Endodermal cell (in vitro differentiated cells): ENCODE measurements at places on chromosomes 5 and 9.
A peak's percentile ranks its signal among the peaks of the same experiment; 100 is the strongest.

DNA sequence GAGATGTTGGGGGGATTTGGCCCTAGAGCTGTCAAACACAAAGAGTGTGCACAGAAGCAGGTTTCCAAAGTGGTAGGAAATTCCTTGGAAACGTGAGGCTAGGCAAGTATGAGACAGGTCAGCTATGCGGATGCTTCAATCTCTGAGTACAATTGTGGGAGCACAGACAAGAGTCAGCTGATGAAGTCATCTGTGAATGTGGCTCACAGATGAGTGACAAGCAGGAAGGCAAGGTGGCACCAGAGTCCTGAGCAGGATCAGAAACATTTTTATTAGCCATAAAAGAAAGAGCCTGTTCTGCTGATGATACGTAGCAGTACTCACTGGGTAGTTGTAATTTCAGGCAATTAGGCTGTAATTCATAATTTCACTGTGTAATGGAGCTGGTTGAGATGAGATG lies 117.0 kb downstream of the DCP2 start:
- no peak for DNase-seq

DNA sequence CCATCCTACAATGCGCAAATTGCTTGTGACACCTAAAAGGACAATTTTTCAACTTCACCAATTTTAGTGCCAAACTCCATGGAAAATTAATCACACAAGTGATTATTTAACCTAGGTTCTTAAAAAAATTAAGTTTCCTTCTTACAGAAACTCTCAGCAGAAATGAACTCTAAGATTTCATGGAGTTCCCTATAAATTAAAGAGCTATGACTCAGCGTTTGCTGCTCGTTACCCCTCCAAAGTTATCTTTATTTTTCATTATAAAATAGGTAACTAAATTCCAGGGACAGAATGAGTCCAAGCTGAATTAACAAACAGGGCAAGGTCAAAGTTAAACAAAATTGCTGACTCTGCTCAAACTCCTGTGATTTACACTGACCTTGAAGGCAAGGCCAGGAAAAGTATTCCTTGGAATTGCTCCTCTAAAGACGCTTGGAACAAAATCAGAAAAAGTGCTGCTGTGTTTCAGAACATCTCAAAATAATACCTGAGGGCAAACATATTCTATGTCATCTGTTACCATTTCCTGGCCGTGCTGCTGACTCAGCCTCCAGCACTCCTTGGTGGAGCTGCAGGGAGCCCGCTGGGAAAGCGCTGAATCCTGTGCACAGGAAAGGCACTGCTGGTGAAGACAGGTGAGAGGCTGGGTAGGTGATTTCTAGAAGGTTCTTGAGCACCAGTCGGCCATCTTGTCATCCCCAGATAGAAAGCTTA lies 2.5 kb upstream of the CMBL start:
- DNase-seq, result no peak

DNA sequence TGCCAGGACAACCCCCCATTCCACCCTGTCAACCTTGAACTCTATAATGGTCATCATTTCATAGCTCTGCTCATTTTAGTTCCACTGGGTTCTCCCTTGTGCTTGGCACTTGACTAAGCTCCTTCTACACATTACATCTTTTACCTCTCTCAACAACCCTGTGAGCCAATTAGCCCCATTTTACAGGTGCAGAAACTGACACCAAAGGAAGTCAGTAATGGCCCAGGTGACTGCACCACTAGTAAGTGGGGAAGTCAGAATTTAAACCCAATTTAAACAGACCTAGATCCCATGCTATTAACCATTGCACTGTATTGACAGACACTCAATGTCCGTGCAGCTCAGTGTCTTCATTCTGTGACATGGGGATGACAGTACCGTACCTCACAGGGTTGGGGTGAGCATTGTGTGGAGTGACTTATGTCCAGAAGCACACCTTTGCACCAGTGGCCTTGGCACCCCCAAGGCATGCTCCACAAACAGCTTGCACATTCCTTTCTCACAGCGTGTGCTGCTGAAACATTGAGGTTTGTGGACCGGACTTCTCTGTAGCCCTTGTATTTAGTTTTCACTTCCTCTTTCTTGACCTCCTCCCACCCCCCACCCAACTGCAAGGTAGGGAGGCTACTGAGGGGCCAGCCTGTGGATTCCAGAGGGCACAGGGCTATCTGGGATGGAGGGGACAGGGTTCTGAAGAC lies 23.1 kb downstream of the IRF1 start:
- no peak for DNase-seq

DNA sequence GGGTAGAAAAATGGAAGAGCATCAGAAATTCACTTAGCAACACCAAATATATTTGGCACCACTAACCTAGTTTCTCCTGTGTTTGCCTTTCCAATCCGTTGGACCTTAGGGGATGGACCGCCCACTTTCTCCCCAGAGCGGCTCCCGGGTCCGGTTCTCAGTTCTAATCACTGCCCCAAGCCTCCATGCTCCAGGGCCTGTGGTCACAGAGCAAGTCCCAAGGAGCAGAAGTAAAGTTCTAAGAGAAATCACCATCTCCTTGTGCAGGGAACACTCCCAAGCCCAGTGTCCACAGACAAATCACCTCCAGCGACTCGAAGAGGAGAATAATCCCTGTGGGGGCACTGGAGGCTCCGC lies 728 bp upstream of the SLC1A1 start:
- DNase-seq, result peak; percentile 77

GRCh38 chr5:23684103-23684502 lies 176.7 kb downstream of the PRDM9 start:
- DNase-seq, result no peak

GRCh38 chr9:132127888-132128534 lies 33.8 kb upstream of the NTNG2 start:
- no peak for DNase-seq

DNA sequence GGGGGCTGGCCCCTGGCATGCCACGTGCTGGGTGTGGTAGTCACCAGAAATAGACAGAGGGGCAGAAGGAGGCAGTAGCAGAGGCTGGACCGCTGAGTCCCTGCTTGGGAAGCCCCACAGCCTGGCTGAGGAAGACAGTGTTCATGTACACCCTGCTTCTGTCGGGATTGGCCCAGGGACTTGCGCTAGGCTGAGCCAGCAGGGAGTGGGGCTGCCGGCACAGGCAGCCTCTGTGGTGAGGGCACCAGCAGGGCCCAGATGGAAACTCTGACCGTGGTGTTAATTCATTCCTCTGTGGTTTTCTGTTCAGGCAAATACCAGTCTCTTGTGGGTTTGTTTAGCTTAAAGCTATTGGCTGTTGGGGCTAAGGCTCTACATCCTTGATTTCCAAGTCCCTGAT lies 108.6 kb upstream of the RAD23B start:
- DNase-seq, result no peak

DNA sequence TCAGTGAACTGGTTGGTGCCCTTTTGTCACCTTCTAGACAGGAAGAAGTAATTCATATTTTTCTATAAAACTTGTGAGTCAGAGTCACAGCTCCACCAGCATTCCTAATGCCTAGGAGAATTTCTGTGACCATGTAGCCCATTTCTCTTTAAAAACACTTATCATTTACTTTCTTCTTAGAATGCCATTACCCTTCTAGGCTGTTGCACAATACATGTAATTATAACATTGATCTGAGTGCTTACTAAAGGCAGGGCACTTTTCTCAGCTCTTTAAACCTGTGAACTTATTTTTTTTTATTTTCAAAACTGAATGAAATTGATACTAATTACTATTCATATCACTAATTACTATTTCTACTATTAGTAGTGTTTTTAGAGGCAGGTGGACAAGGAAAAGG lies 373.7 kb downstream of the TLE4 start:
- DNase-seq, result no peak

GRCh38 chr5:42026446-42026845 lies 101.4 kb downstream of the FBXO4 start:
- no peak for DNase-seq

DNA sequence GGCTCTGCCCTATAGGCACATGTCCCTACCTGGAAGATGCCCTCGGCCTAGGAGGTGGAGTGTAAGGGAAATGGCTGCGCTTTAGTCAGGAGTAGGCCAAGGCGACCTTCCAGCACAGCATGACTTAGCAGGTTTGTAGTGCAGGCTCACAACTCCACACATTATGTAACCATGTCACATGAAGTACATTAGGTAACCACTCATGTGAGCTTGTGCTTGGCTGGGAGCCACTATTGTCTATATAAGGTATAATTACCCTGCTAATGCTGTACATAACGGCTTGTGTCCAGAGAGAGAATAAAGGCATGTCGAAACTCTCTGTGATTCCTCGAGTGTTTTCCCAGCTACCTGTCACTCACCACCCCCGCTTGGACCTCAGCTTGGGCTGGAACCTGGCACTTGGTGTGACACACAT lies 74.9 kb downstream of the CAMK4 start:
- no peak for DNase-seq

DNA sequence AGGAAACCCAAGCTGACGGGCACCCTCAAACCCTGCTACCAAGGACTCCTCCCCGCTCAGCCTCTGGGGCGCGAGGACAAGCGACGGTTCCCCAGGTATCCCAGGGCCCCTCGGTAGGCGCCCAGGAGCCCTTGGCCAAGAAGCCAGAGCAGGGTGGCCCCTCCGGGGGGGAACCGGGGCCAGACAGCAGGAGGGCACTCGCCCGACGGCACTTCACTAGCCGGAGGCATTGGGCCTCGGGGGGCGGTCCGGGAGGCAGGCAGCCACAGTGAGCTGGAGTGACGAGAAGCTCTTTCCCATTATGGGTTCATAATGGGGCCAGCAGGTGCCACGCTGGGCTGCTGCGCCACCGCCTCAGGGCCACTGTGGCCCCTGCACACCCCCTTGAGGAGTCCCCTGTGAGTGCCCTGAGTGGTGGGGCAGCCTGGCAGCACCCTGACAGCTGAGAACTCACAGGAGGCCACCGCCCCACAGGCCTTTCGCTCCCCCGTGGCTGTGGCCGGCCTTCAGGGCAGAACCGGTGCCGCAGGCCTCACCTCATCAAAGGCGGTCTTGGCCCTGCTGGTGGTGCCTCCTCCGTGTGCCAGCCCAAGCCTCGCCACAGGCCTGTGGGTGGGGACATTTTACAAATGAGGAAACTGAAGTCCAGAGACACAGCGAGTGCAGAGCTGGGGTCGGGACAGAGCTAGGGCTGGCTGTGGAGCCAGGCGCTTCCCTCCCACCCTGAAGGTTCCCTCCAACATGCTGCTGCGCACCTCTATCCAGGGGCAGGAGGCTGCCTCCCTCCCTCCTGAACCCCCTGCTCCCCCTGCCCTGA lies 68.7 kb downstream of the PSMB7 start:
- DNase-seq, result no peak

DNA sequence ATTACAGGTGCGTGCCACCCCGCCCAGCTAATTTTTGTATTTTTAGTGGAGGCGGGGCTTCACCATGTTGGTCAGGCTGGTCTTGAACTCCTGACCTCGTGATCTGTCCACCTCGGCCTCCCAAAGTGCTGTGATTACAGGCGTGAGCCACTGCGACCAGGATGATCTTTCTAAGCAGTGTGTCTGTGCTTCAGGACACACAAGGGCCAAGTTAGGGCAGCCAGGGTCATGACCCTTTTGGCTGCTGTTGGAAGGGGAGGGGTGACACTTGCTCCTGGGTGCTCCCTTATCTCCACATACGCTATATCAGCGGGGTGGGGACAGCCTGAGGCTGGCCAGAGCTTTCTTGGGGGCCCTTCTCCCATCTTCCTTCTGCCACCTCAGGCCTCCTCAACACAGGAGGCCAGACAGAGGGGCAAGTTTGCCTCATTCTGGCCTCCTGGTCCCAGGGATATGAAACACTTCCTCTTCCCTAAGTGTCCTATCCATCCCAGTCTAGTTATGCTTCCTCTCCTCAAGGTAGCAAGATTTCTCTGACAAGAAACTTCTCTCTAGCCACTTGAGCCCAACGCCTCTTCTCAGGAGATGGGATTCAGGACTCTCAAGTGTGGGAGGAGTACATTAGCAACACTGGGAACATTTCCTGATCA lies 1.9 kb upstream of the ZNF79 start:
- no peak for DNase-seq

DNA sequence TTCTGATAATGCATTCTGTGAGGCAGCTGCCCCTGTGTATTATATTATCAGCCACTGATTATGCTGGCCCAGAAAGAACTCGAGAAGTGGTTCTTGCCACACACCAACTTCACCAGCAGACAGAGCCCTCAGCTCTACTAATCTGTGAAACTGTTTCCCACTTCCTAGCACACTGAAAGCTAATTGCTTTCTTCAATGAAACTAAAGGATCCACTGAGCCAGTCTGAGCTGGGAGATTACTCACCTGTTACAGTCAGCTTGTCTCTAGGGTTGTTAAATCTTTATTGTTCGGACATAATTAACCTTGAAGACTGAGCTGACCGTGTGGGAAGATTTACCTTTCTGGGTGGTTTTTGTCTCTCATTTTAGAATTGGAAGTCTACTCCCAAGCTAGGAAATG lies 263.2 kb downstream of the KCTD16 start:
- peak; percentile 40 for DNase-seq

DNA sequence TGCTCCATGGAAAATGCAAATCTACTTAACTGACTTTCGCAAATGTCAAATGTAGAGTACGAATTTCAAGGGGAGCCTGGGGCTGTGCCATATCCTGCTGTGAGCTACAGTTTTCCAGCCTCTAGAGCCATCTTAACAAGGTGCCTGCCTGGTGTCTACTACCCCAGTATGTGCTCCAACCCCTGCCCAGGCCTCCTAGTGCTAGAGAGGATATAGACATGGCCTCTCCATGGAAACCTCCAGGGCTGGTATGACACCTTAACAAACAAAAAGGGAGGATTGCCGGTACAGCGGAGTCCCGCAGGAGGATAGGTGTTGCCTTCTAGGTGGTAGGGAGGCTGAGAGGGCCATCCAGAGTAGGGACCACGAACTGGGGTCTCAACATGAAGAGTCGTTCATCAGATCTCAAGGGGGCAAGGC lies 13.6 kb upstream of the IL3 start:
- peak; percentile 50 for DNase-seq

DNA sequence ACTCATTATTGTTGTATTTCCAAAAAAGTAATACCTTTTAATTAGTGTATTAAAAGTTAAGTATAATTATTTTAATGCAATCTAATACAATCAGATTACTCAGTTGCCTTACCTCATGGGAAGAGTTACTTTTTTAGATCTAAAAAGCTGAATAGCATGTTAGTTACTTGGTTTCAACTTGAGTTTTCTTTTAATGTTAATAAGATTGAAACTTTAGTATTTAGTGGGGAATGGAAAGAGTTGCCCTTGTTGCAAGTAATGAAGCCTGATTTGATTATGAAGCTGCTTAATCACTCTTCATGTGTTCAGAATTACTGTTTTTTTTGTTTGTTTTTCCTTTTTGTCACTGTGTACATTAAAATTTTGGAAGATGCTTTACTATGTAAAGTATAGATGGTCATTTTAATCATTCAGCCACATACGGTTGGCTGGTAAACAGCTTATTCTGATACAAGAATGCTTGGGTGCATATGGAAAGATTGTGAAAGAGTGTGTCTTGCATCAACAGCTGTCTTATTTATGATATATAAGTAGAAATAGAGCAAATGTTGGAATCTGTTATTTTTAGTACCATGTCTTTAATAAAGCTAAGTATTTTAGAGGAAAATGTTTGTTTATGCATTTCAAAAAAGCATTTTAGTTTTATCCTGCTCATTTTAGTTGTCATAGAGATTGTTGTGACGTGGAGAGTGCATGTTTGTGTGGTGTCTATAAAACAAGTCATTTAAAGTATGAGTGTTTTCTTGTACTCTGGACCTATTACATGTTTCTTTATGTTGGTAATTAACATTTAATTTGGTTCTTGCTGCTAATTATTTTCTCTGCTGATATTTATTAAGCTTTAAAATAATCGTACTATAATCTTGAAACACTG lies 36.4 kb downstream of the SREK1 start:
- no peak for DNase-seq

GRCh38 chr5:160427607-160428006 lies 6.0 kb downstream of the PTTG1 start:
- no peak for DNase-seq

GRCh38 chr9:7729371-7730163 lies 70.0 kb downstream of the DMAC1 start:
- no peak for DNase-seq
